ENCODE measurements at places on chromosomes 7 and 10.
A peak's percentile ranks its signal among the peaks of the same experiment; 100 is the strongest.

GRCh38 chr10:113006656-113007342 is 56.8 kb downstream of the TCF7L2 start:
- no peak for DNase-seq

GRCh38 chr7:124856299-124856888 is 73.2 kb downstream of the POT1 start:
- DNase-seq = peak; percentile 64

DNA sequence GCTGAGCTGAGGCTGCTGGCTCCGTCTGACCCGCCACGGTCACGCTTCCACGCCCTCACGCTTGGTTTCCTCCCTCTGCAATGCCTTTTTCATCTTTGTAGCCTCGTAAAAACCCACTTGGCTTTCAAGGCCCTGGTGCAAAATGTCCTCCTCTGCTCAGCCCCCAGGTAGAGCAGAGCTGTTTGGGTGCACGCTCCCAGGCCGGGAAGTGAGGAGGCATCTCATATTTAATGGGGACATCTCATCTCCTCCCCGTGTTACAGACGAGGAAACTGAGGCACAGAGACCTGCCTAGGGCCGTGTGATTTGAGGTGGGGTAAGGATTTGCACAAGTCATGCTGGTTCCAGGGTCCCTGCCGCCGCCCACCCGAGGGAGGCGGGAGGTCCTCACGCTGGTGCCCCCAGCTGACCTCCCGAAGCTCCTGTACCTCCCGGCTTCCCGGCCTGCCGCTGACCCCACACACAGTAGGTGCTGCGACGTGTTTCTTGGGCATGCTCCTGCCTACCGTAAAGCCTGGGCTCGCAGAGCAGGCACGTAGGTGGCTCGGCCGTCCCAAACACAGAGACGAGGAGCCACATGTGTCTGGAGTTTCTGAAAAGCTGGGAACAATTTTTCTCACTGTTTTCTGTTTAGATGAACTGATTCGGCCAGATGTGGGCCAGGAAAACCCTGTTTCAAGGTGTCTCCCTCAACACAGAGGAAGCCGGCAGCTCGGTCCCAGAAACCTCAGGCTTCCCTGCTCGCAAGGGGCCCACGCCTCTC is 11.5 kb downstream of the FOXL3 start:
- DNase-seq = no peak

DNA sequence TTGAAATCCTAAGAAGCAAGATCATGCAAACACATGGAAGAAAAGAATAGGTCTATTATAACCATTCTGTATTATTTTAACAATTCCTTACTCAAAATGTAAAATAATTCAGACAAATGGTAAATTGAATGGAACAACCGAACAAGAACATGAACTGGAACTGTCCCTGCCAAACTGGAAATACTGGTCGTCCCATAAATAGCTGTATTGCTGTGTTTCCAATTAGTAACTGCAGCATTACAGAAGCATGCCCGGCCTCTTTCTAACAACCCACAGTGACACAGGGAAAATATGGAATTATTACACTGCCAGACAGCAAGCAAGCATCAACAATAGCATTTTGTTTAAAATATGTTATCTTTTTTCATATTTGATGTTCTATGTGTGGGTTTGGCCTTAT is 1138.5 kb upstream of the PHF14 start:
- no peak for DNase-seq

DNA sequence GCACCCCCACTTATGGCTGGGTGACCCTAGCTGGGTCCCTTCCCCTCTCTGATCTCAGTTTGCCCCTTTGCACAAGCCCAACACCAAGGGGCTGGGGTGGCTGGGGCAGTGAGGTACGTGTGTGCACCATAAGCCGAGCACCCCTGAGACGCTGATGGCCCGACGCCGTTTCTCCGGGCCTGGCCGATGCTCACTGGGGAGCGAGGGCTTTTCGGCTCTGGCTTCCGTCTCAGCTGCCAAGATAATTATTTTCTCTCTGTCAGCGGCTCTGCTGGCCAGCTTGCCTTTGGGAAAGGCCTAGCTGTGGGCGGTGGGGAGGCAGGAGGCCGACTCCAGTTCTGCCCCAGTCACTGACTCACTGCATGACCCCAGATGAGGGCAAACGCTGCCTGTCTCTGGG is 91.0 kb downstream of the ZMIZ1 start:
- no peak for DNase-seq

DNA sequence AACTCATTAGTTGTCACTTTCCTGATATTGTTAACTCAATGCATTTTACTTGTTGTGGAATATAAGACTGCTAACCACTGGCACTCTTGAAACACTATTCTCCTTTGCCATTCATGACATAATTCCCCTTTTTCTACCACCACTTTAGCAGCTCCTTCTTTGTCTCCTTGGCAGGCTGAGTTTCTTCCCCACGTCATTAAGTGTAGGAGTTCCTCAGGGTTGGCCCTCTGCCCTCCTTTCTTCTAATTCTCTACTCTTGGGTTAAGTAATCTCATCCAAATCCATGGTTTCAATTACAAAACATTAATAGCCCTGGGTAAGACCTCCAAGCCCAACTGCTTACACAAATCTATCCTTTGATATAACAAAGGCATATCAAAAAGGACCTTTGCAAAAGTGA is 175.1 kb downstream of the HGF start:
- DNase-seq = no peak

- DNase-seq = peak; percentile 33
Observed at GRCh38 chr7:36486336-36486735, 96.7 kb downstream of the ANLN start.

GRCh38 chr7:36565792-36566356 is 158.4 kb downstream of the AOAH start:
- no peak for DNase-seq

DNA sequence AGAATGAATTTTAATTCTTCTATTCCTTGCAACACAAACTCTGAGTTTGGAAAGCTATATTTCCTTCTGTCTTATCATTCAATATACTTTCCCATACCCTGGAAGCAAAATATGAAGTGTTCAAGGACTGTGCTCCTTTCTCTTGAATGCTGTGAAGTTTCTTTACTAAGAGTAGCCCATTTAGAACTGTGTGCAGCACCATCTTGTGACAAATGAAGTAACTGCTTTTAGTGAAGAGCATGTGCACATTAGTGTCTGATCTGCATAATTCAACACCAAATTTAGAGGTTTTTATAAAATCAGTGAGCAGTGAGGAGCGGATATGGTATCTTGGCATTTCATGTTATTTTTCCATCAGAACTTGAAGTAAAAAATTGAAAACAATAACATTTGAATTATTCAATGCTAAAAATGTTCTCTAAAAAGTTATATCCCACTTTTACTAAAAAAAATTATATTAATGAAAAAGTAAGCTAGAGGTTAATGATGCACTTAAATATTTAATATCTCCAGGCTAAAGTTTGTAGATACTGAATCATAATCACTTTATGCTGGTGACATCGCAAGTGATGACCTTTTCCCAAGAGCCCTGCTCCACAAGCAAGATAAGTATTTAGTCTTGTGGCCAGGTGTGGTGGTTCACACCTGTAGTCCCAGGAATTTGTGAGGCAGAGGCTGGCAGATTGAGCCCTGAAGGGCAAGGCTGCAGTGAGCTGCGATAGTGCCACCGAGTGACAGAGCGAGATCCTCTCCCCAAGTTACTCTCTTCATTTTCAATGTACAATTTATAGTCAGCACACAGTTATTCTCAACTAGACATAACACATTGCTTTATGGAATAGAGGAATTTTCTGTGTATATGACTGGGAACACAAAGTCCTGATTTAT is 108.8 kb upstream of the PCLO start:
- DNase-seq = no peak

DNA sequence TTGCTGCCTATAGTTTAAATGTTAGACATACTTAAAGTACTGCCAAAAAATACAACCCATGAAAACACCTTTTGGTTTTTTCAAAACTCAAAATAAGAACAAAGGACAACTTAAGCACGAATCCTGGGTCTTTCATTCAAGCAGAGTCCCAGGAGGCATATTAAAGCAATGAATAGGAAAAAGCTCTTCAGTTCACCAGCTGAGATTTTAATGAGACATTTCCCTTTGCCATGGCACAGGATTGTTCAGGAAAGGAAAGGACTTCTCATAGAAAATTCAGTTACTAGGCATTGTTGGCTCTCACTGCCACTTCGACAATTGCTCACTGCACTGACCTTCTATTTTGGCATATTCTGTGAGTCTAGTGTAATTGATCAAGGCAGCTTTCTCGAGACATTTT is 133.5 kb upstream of the FEZF1 start:
- DNase-seq = peak; percentile 48

- DNase-seq = no peak
Observed at GRCh38 chr7:79734181-79734580, 280.7 kb upstream of the MAGI2 start.

DNA sequence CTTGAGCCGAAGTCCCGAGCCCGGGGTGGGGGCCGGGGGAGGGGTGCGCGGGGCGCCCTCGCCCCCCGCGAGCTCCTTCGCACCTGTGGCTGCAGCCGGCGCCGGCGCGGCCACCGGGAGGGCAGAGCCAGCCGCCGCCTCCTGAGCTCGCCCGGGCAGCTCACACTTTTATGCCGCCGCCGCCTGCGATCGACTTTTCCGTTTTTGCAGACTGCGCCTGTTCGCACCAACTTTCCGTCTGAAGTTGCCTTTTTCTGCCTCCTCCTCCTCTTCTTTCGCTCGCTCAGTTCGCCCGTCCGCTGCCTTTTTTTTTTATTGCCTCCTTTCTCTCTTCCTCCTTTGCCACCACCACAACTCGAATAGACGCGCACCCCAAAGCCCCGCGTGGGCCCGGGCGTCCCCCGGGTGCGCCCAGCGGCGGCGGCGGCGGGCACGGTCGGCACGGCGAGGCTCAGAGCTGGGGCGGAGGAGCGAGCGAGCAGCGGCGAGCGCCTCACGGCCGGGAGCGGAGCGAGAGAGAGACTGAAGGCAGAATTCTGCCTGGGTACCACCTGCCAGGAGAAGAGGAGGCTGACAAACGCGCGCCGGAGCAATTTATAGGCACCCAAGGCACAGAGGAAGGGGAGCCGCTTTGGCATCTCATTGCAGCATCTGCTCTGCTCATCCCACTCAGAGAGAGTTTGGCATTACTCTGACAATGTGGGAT is at the start of gene C1QL3:
Gene C1QL3 (minus strand): TSS at position 569 of the 706 bp plus-strand sequence. CDS start 814 bp downstream, outside the sequence.
- no peak for DNase-seq

GRCh38 chr10:125955766-125956165 is 59.4 kb downstream of the FANK1 start:
- no peak for DNase-seq

- DNase-seq = no peak
Observed at GRCh38 chr10:62352356-62352970, 21.7 kb upstream of the ZNF365 start.

- DNase-seq = no peak
Observed at GRCh38 chr7:133959505-133959904, 167.6 kb upstream of the LRGUK start.

DNA sequence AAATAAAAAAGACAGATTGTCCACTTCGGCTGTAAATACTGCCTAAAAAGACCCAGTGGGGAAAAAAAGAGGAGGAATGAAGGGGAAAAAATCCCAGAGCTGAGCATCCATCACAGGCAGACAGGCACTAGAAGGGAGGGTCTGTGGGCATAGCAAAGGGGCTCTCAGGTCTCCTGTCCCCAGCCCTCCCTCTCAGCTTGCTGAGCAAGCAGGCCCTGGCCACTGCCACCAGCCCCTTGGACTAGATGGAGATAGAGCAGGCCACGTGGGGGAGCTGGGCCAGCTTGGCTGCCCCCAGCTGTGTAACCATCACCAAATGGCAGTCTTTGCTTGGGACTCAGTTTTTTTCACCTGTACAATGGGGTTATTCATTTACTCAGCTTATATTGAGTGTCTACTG is 141.6 kb upstream of the UNC5B start:
- no peak for DNase-seq

DNA sequence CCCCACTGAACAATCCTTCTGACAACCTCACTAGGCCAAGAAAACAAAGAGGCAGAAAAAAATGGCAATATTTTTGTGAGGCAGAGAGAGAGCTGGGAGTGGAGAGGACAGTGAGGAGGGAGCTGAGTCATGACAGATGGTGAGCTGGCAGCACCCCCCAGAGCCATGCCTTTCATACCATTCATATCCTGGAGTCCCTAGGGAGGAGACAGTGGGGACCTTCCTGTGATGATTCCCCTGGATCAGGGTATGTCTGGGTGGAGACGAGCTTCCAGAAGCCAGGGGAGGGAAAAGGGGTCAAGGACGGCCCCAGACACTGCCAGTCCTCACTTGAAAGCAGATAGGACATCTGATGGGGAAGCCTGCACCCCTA is 160.5 kb downstream of the ADAM12 start:
- DNase-seq = no peak

- no peak for DNase-seq
Observed at GRCh38 chr10:13589316-13589715, 2.6 kb downstream of the PRPF18 start.

GRCh38 chr10:48639632-48640031 is 34.8 kb upstream of the ARHGAP22 start:
- no peak for DNase-seq

DNA sequence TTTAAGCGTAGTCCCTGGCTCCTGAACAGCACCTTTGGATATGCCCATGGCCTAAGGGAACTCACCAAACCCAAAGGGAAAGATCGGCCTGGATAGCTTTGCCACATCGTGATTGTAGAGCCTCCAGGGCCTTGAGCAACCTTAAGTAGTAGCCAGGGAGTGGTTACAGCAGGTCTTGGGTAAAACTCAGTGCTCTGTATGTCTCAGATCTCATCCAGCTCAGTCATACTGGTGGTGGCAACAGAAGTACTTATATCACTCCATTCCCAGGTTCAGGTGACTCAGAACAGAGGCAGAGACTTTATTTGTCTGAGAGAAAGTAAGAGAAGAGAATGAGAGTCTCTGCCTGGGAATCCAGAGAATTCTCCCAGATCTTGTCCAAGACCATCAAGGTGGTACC is 39.1 kb upstream of the AASS start:
- no peak for DNase-seq

DNA sequence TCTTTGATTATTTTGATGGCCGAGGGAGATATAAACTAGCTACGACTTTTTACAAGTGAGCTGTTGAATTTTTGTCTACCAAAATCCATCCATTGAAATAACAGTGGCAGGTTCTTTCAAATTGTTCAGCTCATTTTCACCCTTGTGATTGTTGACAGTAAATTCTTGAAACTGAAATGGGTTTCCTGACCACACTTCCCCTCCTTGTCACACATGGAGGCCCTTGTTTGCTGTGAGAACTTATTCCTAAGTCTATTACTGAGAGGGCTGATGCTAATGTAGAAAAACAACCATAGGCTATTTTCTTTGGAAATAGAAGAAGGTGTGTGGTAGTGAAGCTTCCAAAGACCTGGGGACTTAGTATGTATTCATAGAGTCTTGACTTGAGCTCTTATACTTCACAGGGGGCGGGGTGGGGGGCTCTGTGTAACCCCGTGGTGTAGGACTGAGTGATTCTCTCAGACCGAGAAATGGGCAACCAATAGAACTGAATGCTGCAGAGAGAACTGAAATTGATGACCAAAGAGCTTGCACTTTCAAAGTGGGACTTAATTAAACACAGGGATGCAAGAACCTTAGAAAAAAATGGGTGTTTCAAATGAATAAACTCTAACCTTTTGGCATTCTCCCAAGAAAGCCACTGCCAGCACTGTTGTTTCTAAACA is 718.9 kb downstream of the CCSER2 start:
- DNase-seq = no peak

DNA sequence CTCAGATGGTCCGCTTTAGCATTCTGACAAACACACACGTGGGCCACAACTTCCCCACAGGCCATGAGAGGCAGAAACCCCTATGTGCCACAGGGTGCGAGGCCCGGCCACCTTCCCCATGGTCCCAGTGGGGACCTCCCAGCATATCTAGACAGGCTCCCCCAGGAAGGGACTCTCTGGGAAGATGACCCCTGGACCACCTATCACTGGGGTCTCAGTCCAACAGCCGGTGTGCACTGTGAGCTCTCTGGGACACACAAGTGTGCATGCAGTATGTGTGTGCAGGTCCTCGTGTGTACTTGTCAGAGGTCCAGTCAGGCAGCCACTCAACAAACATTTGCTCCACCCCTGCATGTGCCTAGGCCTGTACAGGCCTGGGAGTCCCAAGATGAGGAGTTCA is 18.7 kb downstream of the GRID1 start:
- DNase-seq = no peak
